ENCODE measurements at places on chromosomes 1 and 21. TPM values are rescaled to one million over a fixed set of nuclear protein-coding genes. Genes with fewer than 3 reads are reported as not detected.

Gene NR0B2
- total RNA-seq = not detected

Gene TMEM82
- not detected for total RNA-seq

Gene PLEKHA6
- 0.32 TPM for total RNA-seq

Gene SSU72
- 75.3 TPM for total RNA-seq

Gene YIPF1
- total RNA-seq = 22.4 TPM

All from hair follicle dermal papilla cell (primary cell).